ENCODE measurements at places on chromosomes 7 and 10.

GRCh38 chr10:121578298-121578697 is 19.9 kb downstream of the FGFR2 start:
- DNase-seq: no peak

GRCh38 chr7:8354503-8354902 is 78.9 kb upstream of the NXPH1 start:
- DNase-seq: peak; percentile 31

GRCh38 chr7:33973231-33974015 is 68.1 kb downstream of the BMPER start:
- DNase-seq: no peak

DNA sequence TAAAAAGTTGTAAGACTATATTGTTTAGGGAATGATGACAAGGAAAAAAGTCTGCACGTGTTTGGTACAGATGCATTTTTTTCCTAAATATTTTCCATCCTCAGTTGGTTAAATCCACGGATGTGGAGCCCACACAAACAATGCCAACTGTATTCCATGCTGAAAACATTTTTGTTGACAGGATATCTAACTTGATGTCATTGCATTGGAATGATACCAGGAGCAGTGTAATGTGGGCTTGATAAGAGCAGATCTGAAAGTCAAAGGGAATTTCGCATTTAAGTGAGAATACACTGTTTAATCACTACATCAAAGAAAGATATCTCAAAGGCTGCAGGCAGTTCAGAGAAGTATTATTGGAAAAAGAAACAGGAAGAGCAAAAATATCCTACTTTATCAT is 49.5 kb upstream of the TMEM140 start:
- DNase-seq: no peak

DNA sequence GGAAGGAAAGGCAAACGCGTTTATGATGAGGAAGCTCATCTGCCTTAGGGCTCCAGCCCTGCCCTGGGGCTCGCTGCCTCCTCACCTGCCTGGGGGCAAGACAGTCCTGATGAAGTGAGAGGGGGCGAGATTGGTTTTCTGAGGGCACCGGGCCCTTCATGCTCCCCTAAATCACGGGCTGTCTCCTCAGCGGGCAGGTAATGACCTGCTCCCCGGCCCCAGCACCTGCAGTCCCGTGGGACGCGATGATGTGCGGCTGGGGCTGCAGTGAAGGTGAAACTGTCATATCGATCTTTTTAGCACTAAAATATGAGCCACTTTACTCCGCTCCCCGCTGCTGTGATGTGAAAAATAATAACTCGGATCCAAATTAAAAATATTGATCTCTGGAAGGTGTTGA is 120.2 kb downstream of the INPP5A start:
- DNase-seq: no peak

DNA sequence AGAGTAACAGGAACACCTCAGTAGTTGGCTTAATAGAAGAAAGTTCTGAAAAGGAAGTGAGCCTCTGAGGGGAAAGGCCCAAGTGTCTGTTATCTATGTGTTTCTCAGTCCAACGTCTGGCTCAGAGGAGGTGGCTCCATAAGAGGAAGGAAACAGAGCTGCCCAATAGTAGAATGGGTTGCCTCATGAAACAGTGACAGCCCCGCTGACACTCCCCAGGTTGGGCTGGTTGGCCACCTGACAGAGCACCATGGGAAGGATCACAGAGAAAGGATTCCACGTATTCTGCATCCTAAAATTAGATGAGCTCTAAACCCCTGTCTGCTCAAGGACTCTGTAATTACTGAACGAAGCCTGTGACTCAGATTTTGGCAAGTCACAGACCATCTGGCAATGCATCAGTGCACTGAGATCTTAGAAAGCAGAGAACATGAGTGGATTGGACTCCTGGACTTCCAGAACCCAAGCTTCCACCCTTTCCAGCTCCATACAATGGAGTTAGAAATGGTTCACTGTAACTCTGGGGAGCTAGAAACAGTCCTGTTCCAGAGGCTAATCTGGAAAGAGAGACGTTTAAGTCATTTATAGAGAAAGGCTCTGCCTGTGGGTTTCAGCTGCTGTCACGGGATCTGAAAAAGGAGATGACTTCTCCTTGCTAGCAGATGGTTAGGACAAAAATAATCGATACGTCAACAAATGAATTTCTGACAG is 2.9 kb downstream of the PKD2L1 start:
- no peak for DNase-seq

DNA sequence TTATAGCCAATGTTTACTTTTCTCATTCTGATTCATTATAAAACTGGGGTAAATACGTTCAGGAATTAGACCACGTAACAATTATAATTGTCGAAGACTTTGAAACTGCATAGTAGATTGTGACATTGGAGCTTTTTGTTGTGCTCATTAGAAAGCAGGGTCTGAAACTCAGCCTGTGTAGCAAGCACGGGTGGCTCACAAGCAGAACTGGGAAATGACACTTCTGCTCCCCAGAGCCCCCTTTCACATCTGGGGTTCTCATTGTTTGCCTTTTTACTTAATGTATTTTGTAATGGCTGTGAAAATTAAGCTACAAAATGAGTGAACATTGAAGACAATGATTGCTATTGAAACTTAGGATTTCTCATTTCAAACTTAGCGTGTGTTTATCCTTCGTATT is 72.9 kb downstream of the CDHR3 start:
- no peak for DNase-seq

GRCh38 chr10:79056736-79057391 is 11.9 kb upstream of the ZMIZ1 start:
- no peak for DNase-seq

- DNase-seq: no peak
These were observed 42.6 kb upstream of the NRP1 start for GRCh38 chr10:33376976-33377657.

GRCh38 chr10:48981310-48981907 is 41.8 kb upstream of the LRRC18 start:
- DNase-seq: peak; percentile 71

GRCh38 chr7:153858355-153858754 is 193.8 kb upstream of the DPP6 start:
- DNase-seq: no peak

DNA sequence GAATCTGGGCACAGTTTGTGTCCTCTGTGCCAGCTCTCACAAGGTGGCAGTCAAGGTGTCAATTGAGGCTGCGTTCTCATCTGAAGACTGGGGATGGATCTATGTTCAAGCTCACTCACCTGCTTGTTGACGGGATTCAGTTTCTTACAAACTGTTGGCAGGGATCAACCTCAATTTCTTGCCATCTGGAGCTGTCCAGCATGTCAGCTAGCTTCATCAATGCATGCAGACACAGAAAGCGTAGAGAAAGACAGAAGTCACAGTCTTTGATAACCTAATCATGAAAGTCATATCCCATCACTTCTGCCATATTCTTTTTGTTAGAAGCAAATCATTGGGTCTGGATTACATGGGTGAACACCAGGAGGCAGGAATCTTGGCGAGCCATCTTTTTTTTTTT is 32.0 kb upstream of the WAPL start:
- no peak for DNase-seq

DNA sequence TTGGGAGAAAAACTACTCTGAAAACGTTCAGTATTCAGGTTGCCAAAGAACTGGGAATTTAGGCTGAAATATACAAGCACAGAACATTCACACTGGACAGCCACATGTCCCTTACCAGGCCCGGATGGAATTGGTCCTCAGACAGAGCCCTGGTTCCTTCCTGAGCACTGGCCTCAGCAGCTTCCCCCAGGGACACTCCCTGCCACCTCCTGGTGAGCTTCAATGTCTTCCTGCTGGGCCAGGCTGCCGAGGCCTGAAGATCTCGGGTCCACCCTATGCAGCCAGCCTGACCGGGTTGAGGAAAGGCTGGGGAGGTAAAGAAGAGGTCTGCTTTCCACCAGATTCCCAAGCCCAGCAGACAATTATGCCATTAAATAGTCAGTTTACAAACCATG is 24.8 kb downstream of the LEP start:
- DNase-seq: no peak

- DNase-seq: peak; percentile 27
These were observed 1.7 kb upstream of the HOXA4 start for GRCh38 chr7:27132214-27132613.

DNA sequence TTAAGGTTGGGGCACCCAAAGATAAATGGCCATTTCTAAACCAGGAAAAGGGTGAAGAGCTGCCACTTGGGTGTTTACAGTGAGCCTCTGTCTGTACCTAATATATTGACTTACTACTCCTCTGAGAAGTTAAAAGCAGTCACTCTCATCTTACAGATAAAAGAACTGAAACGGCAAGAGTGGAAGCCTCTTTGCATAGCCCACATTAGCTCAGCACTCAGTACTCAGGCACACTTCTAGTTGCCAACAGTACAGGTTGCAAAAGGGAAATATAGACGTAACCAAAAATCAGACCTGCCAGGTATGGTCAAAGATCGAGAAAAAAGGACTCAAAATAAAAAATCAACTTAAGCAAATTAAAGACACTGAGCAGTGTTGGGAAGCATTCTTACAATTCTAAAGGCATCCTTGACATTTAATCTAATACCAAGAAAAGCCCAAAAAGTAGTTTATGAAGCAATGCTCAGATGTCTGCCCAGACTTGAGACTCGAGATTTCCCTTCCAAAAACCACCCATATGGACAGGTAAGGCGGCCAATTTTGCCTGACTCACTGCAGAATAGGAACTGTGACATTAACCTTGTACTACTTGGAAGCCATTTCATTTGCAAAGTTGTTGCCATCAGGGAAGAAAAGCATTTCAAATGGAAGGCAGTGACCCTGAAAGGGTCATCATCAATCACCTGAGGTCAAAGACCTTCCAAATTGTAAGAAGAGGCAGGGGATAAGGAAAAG is 139.3 kb downstream of the SLC25A13 start:
- no peak for DNase-seq

- DNase-seq: no peak
These were observed 497.4 kb downstream of the RPS24 start for GRCh38 chr10:78531088-78531487.

DNA sequence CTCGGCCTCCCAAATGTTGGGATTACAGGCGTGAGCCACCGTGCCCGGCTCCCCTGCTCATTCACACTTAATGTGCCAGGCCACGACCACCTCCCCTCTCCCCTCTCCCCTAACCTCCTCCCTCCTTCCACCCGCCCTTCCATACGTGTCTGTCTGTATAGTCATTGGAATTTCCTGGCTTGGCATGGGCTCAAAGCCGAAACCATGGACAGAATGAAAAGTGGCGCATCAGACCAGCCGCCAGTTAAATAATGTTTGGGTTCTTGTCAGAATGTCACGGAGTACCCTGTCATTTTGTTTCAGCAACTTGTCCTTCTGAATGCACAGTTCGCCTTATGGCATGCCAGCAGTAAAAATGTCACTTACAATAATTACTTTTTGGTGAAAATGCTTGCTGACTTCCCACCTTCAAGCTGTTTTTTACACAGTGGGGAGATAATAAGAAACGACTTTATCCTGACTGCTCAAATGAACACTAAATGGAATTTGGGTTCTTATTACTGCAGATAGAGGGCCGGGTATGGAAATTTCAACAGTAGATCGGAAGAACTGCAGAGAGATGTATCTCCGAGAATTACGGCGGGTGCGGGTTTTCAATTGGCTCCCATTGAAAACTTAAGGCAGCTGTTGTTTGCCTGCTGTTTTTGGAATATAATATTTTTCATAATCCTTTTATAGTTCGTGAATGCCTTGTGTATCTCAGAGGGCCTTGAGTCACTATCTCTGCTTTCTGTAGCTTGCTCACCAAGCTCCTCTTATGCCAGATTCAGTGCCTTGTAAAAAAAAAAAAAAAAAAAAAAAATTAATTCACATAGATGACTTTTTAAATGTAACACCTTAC is 65.5 kb upstream of the SH2B2 start:
- peak; percentile 53 for DNase-seq

GRCh38 chr7:28203508-28204240 is 23.1 kb upstream of the JAZF1 start:
- no peak for DNase-seq

GRCh38 chr7:28447071-28447470 is 34.8 kb downstream of the CREB5 start:
- DNase-seq: no peak

DNA sequence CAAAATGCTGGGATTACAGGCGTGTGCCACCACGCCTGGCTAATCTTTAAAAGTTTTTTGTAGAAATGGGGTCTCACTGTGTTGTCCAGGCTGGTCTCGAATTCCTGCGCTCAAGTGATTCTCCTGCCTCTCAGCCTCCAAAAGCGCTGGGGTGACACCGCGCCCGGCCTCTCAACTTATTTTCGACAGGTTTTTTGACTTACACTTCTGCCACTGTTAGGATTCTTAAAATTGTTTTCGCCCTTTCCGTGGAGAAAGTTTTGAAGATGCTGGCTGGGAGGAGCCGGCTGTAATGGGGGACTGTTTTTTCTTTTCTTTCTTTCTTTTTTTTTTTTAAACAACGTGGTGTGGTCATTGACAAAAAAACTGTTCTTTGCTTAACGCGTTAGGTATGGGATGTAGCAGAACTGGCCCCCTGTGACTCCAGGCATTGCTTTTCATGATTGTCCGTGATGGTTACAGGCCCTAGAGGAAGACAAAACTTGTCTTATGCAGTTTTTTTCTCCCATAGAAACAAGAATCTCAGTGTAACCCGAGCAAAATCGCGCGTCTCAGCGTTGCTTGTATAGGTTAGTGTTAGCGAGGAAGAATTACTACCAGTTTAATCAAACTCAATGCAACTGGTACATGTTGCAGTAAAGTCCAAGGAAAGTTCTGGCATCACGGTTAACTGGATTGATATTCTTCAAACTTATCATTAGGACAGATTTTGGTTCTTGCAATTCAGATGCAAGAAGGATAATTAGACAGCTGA is 72.2 kb downstream of the DAGLB start:
- DNase-seq: peak; percentile 67

DNA sequence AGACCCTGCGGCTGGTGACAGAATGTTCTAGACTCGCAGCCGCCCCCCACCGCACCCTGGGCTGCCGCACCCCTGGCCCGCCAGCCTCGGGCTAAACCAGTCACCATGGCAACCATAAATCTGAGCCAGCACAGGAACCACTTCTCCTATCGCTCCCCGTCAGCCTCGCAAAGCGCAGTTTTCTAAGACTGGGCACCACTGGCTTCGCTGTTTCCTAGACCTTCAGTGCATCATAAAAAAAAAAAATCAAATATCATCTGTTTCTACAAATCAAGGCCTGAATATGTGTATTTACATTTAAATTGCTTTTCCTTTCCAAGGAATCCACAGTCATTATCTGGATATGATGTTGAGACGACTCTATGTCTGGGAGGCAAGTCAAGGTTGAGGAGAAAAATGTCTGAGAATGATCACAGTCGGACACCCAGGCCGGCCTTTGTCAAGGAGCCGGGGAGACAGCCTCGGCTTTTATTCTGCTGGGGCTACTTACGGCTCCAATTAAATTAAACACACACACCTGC is 99.9 kb downstream of the PTPRN2 start:
- peak; percentile 57 for DNase-seq

GRCh38 chr7:117047496-117047895 is 94.2 kb downstream of the ST7 start:
- DNase-seq: no peak

DNA sequence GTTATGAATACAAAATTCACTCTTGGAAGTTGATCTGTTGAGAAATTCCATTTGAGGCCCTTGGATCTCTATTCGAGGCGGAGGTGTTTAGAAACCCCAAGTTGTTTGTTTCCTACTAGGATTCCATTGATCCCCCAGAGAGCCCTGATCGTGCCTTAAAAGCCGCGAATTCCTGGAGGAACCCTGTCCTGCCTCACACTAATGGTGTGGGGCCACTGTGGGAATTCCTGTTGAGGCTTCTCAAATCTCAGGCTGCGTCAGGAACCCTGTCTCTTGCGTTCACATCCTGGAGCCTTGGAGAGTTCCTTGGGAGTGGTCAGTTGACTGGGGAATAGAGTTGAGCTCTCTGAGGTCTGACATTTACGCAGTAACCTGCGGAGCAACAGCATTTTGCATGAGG is 1.2 kb downstream of the CFAP69 start:
- peak; percentile 52 for DNase-seq

GRCh38 chr10:29533696-29534285 is 101.0 kb downstream of the SVIL start:
- DNase-seq: no peak
